ENCODE measurements at places on chromosomes 1 and 21. TPM values are rescaled to one million over a fixed set of nuclear protein-coding genes. Genes with fewer than 3 reads are reported as not detected.

GRCh38 chr1:36965275-36966159 lies 68.8 kb downstream of the GRIK3 start:
- no peak for DNase-seq

Gene SERBP1
- 307 TPM for total RNA-seq

Gene ANKRD34A
- total RNA-seq: 0.14 TPM

Gene FAF1
- total RNA-seq: 54.1 TPM

Gene DUSP10
- total RNA-seq: 15.6 TPM

- no peak for DNase-seq
Measured at GRCh38 chr1:210251680-210252490, 19.3 kb downstream of the SERTAD4 start.

DNA sequence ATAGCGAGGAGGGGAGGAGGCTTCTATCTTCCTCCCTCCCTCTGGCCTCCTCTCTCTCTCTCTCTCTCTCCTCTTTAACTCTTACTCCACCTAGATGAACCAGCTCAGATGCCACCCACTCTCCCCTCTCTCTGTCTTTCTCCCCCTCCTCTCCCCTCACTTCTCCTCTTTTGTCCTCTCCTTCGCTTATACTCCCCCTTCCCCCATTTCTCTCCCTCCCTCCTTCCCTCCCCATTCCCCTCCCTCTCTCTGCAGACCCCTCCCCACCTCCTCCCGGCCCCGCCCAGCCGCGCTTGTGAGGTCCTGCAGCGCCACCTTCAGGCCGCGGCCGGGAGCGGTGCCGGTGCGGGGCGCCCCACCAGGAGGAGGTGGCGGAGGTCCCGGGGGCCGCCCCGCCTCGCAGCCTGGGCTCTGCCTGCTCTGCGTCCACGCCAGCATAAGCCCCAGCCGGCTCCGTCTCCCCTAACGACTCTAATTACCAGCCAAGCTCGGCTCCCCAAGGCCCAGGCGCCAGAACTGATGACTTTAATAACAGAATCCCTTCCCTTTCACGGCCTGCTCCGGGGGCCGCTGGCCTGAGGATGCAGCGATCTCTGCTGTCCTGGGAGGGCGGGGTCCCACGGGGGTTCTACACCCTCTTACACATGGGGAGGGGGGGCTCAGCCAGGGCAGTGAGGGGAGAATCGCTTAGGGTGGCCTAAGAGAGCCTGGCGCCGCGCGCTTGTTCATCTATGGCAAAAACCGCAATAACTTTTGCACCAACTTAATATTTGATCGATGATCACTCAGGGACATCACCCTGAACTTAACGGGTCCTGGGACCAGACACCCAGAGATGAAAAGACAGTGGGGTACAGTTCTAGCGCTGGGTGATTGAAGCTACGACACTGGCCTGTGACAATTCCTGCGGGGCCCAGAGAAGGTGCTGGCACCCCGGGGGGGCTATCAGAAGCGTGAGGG lies 637.3 kb downstream of the MATN1 start:
- DNase-seq: no peak

Gene EXOC8
- 8.1 TPM for total RNA-seq

Gene ZNF670
- total RNA-seq: 2.3 TPM

- DNase-seq: no peak
Measured at GRCh38 chr1:224070521-224070920, 43.4 kb upstream of the FBXO28 start.

GRCh38 chr1:221025956-221026355 lies 146.7 kb downstream of the HLX start:
- DNase-seq: peak; percentile 64

- DNase-seq: no peak
Measured at GRCh38 chr1:24890887-24891286, 39.2 kb downstream of the RUNX3 start.

GRCh38 chr1:81435175-81435574 lies 365.6 kb upstream of the ADGRL2 start:
- no peak for DNase-seq

DNA sequence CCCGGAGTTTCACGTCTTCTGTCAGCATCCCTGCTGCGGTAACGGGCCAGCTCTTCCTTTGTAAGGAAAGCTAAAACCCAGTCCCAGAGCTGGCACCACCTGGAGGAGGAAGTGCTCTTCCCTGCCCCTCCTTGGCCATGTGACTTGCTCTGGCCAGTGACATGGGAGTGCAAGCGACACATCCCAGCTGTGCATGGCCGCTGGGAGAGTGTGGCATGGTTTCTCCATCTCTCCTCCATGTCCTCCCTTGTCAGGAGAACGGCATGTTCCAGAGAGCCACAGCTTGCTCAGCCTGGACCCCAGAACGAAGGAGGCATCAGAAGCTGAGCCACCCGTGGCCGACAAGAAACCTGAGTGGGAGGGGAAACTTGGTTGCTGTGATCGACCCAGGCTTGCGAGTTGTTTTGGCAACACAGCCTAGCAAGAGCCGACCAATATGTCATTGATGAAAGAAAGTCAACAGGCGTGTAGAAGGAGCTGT lies 2.7 kb upstream of the PRXL2B start:
- no peak for DNase-seq

GRCh38 chr1:23470282-23471070 lies 13.5 kb downstream of the ASAP3 start:
- no peak for DNase-seq

- no peak for DNase-seq
Measured at GRCh38 chr1:77544845-77545244, 137.6 kb downstream of the ZZZ3 start.

GRCh38 chr21:43012596-43012995 lies 38.2 kb downstream of the PKNOX1 start:
- DNase-seq: no peak

DNA sequence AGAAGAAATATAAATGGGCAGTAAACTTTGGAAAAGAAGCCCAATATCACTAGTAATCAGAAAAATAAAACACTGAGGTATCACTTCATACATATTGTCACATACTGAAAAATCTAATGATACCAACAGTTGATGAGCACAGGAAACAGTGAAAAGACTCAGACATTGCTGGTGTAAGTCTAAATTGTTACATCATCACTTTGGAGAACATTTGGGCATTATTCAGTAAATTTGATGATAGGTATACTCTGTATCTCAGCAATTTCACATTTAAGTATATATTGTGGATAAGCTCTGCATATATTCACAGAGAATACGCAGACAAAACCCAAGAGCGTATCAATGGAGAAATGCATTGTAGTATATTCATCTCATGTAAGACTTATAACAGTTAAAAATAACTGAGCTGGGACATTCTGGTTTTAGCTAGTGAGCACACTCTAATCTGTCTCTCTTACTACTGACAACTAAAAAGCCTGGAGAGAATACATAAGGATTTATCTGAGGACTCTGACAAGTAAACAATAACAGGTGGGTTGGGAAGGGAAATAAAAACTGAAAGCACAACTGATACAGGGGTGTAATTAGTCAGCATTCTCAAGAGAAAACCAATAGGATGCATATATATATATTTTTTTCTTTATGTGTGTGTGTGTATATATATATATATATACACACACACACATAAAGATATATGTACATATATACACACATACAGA lies 212.7 kb upstream of the JUN start:
- no peak for DNase-seq

DNA sequence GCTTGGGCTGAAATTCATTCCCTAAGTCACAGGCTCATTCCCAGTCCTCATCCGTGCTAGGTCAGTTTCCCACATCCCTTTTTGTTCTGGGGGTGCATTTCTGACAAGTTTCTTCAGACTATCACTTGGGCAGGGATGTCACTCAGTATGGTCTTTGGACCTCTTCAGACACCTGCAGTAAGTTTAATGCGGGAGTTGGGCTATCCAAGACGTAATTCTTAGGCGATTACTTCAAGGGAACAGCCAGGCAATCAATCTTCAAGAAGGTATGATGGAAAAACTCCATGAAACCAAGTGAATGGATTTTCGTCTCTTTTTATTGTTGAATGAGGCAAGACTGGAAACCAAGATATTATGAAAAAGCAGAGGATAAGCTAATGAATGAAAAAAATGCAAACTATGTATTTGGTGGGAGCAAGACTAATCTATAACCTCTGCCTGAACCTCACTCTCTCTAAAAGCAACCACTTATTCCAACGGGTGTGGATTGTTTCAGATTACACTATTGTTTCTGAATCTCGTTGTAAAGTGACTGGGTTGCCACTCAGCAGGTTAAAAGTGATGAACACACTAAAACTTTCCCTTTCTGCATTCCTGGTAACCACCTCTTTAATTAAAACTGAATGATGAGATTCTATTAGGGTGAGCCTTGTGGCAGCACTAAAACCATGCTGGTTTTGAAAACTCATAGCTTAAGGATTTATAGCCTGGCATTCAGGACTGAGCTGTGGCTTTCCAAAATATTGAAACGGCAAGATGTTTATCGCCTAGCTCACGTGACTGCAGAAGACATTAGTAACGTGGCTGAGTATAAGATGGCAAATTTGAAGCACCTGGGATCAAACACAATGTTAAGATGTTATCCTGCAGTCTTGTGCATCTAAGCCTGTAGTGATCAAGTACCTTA lies 1.1 kb downstream of the RASAL2 start:
- no peak for DNase-seq

DNA sequence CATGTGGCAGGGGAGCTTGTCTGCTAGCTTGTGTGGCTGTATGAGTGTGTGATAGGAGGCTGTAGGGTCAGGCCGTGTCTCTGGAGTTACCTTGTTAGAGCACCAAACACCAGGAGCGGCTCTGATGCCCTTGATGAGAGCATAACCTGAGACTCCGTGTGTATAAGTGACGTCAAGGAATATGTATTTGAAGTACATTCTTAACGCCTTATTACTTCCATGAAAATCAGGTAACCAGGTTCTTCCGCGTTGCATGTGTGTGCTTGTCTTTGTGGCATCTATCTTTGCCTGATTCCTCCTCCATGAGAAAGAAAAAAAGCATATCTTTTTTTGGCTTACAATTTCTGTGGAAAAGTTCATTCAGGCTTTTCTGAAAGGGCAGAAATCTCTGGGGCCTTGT lies 4.6 kb downstream of the OLFML3 start:
- no peak for DNase-seq

DNA sequence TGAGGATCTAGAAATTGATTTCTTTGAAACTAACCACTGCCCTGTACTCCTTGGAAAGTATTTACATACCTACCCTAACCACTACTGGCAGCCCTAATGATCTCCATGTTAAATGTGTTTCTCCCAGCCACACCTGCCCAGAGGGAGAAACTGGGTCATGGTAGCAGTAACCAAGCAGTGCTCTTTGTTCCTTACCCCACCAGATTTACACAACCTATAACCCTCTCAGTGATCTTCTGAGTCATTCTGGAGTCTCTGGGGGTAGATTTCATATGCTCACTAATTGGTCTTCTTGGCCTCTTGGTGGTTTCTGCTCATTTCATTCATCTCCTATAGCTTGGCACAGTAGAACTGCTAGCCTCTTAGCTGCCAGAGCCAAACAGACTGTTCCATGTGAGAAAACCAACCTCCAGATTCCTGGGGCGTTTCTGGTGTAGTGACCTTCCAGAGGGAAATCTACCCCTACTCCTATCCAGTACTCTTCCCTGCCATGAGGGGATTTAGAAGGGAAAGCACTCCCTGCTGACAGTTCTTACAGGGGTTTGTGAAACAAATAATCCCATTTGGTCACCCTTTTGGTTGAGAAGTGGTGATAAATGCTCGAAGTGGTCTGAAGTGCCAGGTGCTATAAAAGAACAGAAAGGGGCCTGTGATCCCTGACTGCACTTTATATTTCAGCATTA lies 36.2 kb upstream of the LRIG2 start:
- no peak for DNase-seq

Gene C1QB
- total RNA-seq: not detected

DNA sequence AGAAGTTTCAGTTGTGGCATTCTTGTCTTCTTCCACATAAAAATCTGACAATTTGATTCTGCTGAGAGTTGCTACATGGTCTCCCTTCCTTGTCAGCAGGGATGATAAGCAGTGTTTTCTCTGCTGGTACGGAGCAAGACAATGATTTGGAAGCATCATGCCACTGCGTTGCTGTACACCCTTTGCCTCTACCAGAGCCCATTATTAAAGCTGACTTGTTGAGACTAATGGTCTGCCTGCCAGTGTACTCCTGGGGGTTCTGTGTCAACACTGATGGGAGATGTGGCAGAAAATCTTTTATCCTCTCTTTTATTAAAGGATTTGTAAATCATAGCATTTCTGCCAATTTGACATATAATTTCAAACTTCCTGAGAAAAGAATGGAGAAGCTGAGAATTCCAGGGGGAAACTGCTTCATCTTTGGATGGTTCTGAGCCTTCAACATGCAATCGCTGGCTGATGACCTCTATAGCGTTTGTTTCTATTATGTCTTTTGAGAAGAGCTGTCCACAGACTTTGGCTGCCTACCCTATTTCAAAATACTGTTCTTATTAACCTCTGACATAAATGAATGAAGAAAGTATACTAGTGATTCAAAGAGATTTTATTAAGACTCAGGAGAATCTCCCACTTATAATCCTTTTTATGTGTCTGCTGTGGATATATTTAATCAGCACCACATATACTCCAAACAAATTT lies 47.9 kb upstream of the DYNLT5 start:
- DNase-seq: no peak

Data from epithelial cell of proximal tubule (primary cell).